ENCODE measurements at places on chromosomes 6 and 20. TPM values are rescaled to one million over a fixed set of nuclear protein-coding genes. Genes with fewer than 3 reads are reported as not detected.

Gene SIRPD
- not detected for total RNA-seq

Gene KIF6
- total RNA-seq: 0.65 TPM

Gene BTNL2
- not detected for total RNA-seq

Gene MYL9
- 193 TPM for total RNA-seq

Gene ROMO1
- 173 TPM for total RNA-seq

Gene HCRTR2
- 0.19 TPM for total RNA-seq

Gene IYD
- not detected for total RNA-seq

Gene TMEM200A
- 12.9 TPM for total RNA-seq

GRCh38 chr20:24701027-24701426 is 231.6 kb downstream of the SYNDIG1 start:
- peak; percentile 20 for DNase-seq

GRCh38 chr6:90000864-90001731 is 106.8 kb downstream of the GJA10 start:
- DNase-seq: no peak

- DNase-seq: no peak
Measured at GRCh38 chr6:87932361-87932760, 115.3 kb upstream of the SPACA1 start.

GRCh38 chr6:75986935-75987334 is 85.5 kb downstream of the IMPG1 start:
- DNase-seq: no peak

- no peak for DNase-seq
Measured at GRCh38 chr6:39931607-39932006, 2.7 kb downstream of the MOCS1 start.

- no peak for DNase-seq
Measured at GRCh38 chr6:111805511-111806164, 67.6 kb downstream of the FYN start.

DNA sequence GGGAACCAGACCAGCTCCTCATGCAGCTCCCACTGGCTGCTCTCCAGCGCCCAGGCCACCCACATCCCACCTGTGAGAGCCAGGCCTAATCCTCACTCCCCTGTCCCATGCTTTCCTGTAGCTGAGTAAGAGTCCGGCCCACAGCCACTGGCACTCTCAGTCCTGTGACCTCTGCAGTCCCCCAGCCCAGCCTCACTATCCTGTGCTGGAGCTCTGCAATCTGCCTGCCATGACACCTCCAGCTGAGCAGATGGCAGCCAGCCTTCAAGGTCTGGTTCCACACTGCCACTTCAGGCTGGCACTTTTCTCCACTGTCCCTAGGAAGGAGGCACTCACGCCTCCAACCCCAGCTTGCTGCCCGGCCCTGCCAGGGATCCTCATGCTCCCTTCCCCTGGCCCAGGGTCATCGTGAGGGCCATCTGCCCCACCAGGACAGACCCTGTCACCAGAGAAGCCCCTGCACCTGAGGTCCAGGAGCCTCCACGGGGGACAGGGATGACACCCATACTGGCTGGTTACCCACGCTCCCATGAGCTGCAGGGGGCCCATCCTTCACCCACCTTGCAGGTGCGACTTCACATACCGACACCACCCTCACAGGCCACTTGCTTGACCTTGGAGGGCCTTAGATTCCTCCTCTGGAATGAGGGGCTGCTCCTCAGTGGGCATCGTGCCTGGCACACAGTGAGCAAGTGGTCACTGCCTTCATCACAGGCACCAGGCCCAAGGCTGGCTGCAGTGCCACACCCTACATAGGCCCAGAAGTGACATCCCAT is 100.1 kb downstream of the ASXL1 start:
- no peak for DNase-seq

DNA sequence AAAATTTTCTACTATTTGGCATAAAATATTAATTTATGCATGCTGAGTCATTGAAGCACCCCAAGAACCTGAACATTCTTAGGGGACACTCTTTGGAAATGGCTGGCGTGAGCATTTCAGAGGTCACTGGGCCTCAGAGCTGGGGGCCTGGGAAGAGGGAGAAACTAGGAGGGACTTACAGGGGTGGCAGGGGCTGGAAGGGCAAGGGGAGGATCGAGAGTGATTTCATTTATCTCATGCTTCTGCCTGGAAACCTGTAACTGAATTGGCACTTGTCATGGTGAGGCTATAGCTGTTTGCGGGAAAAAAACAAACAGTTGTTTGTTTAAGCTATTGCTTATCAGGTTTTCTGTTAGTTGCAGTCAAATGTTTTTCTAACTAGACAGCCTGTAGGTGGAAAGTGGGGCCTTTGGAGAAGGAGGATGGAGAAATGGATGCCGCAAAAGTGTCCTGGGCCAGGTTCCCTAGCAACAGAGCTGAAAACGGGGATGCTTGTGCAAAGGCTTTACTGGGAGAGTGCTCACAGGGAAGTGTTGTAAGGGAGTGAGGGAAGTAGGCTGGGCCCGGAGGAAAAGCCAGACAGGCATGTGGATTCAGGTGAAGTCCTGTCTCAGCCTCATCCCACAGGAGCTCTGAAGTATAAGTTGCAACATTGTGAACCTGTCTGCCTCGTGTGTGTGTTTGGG is 36.4 kb upstream of the KAT14 start:
- peak; percentile 49 for DNase-seq

DNA sequence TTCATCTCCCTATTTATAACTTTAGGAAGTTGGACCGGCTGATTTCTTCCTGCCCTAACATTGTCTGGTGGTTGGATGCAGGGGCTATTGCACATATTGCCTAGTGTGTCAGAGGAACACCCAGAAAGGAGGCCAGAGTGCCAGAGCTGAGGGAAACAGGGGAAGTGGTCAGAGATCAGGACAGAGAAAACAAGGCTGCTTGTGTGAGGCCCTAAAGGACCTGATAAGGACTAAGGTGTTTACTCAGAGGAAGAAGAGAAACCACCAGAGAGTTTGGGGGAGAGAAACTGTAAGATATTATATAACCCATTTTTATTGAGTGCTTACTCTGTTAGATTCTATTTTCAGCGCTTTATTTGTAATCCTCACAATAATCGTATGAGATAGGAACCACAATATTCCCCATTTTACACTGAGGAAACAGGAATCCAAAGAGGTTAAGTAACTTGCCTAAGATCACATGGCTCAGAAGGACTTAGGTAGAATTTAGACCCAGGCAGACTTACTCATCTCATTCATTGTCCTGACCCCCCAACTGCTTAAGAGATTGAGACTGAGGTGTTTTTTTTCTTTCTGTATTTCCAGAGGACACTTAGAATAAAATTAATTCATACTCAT is 54.0 kb upstream of the REV3L start:
- DNase-seq: no peak

DNA sequence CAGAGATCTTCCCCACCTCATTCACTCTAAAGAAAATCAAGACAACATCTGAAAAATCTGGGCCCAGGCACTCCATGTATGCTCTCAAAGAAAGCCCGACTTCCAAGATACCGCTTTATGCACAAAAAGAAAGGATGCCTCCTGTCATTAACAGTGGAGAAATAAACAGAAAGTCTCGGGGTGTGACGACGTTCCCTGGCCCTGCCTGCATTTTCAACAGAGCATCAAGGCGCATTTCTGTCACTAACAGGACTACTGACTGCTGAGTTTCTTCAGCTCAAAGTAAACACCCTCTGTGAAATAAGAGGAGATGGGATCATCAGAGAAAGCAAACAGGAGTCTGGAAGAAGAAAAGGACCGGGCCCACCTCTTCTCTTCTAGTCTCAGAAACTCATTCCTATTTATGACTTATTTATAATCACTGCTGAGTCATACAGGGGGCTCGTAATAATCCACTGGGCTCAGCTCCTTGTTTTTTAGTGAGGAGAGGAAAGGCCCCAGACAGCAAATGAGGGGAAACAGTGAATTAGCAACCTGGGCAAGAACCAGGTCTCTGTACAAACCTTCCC is 99.7 kb downstream of the ZMYND8 start:
- no peak for DNase-seq

GRCh38 chr6:134015719-134016557 is 36.5 kb downstream of the SLC2A12 start:
- no peak for DNase-seq

GRCh38 chr6:34003962-34004361 is 141.9 kb downstream of the GRM4 start:
- DNase-seq: no peak

GRCh38 chr6:6402591-6402990 is 82.1 kb upstream of the F13A1 start:
- DNase-seq: no peak

DNA sequence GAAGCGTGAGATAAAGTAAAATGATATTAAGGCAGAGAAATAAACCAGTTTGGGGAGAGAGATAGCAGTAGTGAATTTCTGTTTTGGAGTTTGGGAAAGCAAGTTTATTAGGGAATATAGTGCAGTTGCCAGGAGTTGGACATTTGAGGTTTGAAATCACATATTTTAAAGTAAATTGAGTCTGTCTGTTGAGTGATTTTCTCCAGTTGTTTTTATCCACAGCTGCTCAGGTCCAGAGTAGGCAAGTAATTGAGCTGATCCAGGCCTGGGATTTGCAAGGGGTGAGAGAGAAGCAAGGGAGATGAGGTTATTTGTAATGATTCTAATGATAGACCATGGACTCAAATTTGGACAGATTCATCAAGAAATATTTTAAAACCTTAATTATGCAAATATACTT is 481.9 kb downstream of the UTRN start:
- DNase-seq: no peak

GRCh38 chr20:56362833-56363413 is 4.1 kb downstream of the FAM210B start:
- no peak for DNase-seq

DNA sequence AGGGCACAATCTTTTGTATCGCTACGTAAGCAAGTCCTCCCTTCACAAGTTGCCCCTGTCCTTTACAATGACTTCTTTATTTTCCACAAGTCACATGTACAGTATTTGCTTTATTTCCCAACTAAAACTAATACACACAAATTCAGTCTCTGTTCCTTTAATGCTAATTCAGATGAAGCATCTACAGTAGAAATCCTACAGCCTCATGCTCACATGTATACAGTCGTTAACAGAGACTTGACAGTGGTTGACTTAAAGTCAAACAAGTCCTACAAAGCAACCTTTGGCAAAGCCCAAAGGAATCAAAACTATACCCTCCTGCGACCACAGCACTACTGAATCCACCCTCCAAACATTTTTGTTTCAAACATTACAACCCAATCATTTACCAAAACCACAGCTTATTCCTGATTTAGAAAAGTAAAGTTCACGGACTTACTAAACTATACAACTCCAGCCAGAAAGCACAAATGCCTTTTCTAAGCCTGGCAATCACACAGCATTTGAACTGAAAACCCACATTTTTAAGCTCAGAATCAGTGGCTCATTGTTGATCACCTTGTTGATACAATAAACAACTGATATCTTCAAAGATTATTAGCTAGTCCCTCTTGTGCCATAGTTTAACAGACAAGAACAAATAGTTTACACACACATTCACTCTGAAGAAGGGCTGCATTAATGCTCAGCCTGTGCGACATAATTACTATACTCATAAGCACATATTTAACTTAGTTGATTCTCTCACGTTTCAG is 70.9 kb upstream of the NHSL1 start:
- no peak for DNase-seq

GRCh38 chr20:8986631-8987030 is 82.3 kb upstream of the PLCB4 start:
- no peak for DNase-seq

DNA sequence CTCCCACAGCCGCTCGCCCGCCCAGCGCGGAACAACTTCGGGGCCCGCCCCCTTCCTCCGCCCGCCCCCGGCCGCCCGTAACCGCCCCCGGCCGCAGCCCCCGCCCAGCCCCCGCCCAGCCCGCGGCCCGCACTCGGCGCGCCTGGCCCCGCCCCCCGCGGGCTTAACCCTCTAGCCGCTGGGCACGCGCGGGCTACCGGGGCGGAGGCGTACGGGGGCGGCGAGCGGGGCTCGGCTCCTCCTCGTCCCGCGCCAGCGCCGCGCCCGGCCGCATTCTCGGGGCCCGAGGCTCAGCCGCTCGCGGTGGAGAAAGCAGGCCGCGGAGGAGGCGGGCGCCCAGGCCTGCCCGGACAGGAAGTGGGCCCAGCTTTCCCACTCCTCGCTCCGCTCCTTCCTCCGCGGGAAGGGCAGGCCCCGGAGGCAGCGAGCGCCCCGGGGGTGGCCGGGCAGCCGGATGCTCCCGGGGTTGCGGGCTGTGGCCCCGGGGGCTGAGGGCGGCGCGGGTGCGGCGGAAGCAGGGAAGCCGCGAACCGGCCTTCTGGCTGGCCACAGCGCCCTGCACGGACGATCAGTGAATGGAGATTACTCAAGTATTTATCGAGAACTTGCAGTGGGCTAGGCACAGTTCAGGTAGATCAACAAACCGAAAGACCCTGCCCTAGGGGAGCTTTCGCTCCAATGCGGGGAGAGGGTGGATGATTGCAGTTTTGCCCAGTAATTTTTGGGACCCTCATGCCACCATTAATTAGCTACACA is at the start of gene TRAM2:
TRAM2 (minus strand) TSS at position 39 of the 756 bp plus-strand sequence. CDS start 145 bp downstream, outside the sequence.
- DNase-seq: peak; percentile 85

DNA sequence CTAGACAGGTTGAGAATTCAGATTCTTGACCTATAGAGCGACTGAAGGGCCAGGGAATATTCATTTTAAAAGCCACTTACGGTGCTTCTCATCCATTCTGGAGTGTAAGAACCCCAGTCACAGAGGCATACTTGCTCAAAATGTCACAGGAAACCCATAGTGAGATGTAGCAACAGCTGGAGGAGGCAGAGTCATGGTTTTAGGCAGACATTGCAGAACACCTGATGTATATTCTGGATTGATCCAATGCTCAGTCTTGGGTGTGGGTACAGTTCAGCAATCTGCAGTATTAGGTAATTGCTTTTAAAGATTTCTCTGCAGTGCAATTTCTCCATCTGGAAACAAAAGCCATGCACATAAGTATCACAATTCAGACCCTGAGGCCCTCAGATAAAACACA is 137.4 kb upstream of the SLC22A23 start:
- no peak for DNase-seq

GRCh38 chr20:61701401-61701800 is 364.3 kb downstream of the TAF4 start:
- DNase-seq: no peak

Data from H1 (cell line).